ENCODE measurements at places on chromosomes 4 and X. TPM values are rescaled to one million over a fixed set of nuclear protein-coding genes. Genes with fewer than 3 reads are reported as not detected.

The EDA2R gene
- 0.08 TPM for polyA plus RNA-seq

The CD99L2 gene
- 62.7 TPM for polyA plus RNA-seq

The TGIF2LX gene
- not detected for polyA plus RNA-seq

The SPANXN4 gene
- polyA plus RNA-seq = not detected

The CDX4 gene
- polyA plus RNA-seq = not detected

The AP1AR gene
- 9.9 TPM for polyA plus RNA-seq
